ENCODE measurements at places on chromosomes 5 and 9.

GRCh38 chr5:154086641-154087040, 47.9 kb downstream of the MFAP3 start:
- peak overlapping the region; percentile 82 for H3K27ac ChIP-seq
- H3K27me3 ChIP-seq, result no peaks in the 10 kb centered on the region
- no peak for DNase-seq

DNA sequence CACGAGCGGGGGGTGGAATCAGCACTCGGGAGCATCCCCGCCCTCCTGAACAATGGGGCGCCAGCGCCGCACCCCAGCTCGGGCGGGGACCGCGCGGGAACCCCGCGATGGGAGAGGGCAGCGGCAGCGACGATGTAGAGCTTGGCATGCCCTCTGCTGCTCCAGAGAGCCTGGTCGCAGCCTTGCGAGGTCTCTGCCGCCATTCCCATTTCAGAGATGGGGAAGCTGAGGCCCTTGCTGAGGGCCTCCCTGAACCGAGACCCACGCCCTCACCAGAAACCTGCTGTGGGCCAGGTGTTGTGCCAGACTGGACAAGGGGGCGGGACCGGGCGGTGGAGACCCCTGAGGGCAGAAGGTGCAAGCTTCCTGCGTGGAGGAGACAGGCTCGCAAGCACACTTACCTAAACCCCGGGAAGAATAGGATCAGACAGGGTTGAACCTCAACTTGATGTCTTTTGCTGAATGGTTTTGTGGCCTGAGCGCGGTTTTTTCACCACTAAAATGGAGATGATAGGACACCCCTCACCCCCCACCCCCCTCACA, 647 bp upstream of the MEGF9 start:
- peaks cover 17% of the 10 kb centered on the region for H3K27me3 ChIP-seq
- H3K4me1 ChIP-seq, result peaks cover 25% of the 10 kb centered on the region
- no peaks in the 10 kb centered on the region for H3K36me3 ChIP-seq
- H3K27ac ChIP-seq, result no peak overlapping the region

DNA sequence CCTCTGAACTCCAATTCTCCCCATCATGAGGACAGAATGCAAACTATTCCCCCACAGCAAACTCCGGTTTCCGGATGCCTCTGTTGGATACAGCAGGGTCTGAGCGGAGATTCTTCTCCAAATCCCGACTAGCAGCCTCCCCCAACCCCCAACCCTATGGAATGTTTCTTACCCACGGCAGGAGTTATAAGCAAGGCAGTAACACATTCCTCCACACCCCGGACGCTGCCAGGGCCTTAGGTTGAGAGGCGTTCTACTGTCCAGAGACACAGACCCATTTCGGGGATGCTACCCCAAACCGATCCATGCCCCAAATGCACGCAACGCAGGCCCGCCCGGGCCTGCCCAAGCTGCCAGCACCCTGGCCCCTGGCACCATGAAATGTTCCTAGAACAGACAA, 85.6 kb upstream of the LMX1B start:
- peaks cover 30% of the 10 kb centered on the region for H3K4me1 ChIP-seq
- no peak overlapping the region for H3K27ac ChIP-seq
- H3K27me3 ChIP-seq, result peaks cover 14% of the 10 kb centered on the region
- no peak for DNase-seq
- H3K4me3 ChIP-seq, result no peak overlapping the region

DNA sequence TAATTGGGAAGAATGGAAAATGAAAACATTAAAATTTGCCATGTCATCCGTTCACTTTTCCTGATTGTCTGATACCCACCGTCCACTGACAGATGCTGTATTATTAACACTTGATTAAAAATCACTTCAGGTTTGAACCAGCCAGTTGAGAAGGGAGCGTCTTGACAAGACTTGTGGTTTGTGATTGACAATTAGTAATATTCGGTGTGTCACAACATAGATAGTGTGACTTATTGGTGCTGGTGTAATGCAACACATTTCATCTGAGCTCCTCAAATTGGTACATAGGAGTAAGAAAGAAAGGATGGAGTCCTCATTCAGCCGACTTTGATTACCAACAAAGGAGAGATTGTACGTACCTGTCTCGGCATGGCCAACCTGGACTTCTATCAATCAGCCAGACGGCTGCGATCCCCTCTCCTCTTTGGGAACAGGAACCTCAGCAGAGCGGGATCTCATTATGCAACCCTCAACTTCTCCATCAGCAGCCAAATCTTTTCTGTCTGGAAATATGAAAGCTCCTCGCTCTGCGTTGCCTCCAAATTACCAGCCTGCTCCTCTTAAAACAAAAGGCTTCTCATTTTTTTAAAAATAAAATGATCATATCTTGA, 211.7 kb upstream of the MVB12B start:
- H3K36me3 ChIP-seq, result no peaks in the 10 kb centered on the region
- peaks cover 3% of the 10 kb centered on the region for H3K4me1 ChIP-seq
- no peaks in the 10 kb centered on the region for H3K27me3 ChIP-seq
- no peak overlapping the region for H3K4me3 ChIP-seq
- no peak for DNase-seq
- H3K27ac ChIP-seq, result no peak overlapping the region

DNA sequence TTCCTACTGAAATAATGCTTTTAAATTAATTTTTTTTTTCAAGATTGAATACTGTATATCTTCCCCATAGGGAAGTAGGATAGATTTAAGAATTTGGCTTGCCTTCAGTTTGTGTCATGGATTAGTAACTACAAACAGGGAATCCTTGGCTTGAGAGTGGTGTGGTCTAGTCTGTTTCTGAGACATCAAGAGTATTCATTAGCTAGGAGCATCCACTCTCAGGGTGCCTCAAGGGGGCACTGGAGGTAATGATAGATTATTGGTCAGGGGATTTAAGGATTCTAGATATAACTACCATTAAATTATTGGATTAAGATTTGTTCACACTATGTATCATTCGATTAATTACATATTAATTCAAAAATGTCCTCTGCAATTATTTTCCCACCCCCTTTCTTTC, 91.8 kb upstream of the TXNDC8 start:
- no peaks in the 10 kb centered on the region for H3K36me3 ChIP-seq
- H3K27ac ChIP-seq, result no peak overlapping the region
- no peak for DNase-seq
- no peaks in the 10 kb centered on the region for H3K4me1 ChIP-seq
- no peaks in the 10 kb centered on the region for H3K27me3 ChIP-seq

GRCh38 chr9:95605816-95606488, 89.2 kb upstream of the PTCH1 start:
- H3K36me3 ChIP-seq, result no peaks in the 10 kb centered on the region
- H3K4me1 ChIP-seq, result peaks cover 24% of the 10 kb centered on the region
- DNase-seq, result peak; percentile 85
- no peak overlapping the region for H3K27ac ChIP-seq

- DNase-seq, result no peak
- no peaks in the 10 kb centered on the region for H3K4me1 ChIP-seq
- no peak overlapping the region for H3K4me3 ChIP-seq
- no peak overlapping the region for H3K27ac ChIP-seq
These were observed 1049.5 kb upstream of the ACO1 start for GRCh38 chr9:31334837-31335528.

- DNase-seq, result no peak
- H3K4me1 ChIP-seq, result no peaks in the 10 kb centered on the region
- H3K27ac ChIP-seq, result no peak overlapping the region
- no peaks in the 10 kb centered on the region for H3K27me3 ChIP-seq
- H3K4me3 ChIP-seq, result no peak overlapping the region
These were observed 199.6 kb downstream of the SYK start for GRCh38 chr9:91001146-91001611.

GRCh38 chr5:179765400-179765799, 28.4 kb upstream of the LTC4S start:
- H3K4me1 ChIP-seq, result peaks cover 4% of the 10 kb centered on the region
- H3K27ac ChIP-seq, result no peak overlapping the region
- no peaks in the 10 kb centered on the region for H3K27me3 ChIP-seq
- H3K36me3 ChIP-seq, result peaks cover 1% of the 10 kb centered on the region
- no peak for DNase-seq

DNA sequence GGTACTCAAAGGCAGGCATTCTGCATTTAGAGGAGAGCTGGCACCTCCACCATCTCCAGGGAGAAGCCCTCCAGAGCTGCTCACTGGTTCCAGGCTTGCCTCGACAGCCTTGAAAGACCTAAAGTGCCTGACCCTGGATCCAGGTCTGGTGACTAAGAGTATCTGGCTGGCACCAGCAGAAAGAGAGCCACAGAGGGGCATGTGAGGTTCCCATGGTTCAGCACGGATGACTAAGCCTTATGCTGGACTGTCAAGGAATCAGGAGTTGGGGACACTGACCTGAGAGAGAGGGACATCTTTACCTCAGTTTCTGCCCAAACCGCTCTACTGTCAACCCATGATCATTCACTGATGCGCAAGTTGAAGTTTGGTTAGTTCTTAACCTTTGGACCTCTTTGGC, 3.0 kb downstream of the ACTL7A start:
- H3K4me1 ChIP-seq, result no peaks in the 10 kb centered on the region
- no peak for DNase-seq
- no peaks in the 10 kb centered on the region for H3K36me3 ChIP-seq

Measured in neural progenitor cell (in vitro differentiated cells).